Smooth muscle cell of the coronary artery (primary cell): ENCODE measurements at places on chromosomes 2 and 18. TPM values are rescaled to one million over a fixed set of nuclear protein-coding genes. Genes with fewer than 3 reads are reported as not detected.

Gene POTEJ
- total RNA-seq: not detected in 2 replicates

Gene NMUR1
- total RNA-seq: 0.23 TPM in 1 of 2 replicates, not detected in the other

Gene RTP5
- not detected in 2 replicates for total RNA-seq

Gene CIB4
- total RNA-seq: not detected in 2 replicates

Gene ALMS1
- 4.7 and 10.4 TPM in 2 replicates for total RNA-seq

Gene CYP20A1
- total RNA-seq: 20.8 and 26.9 TPM in 2 replicates

Gene CCDC74B
- total RNA-seq: 3.4 and 9.6 TPM in 2 replicates

Gene PDK1
- total RNA-seq: 17.6 and 32.8 TPM in 2 replicates

Gene MLPH
- 0.90 and 37.0 TPM in 2 replicates for total RNA-seq

Gene RRM2
- total RNA-seq: 0.35 and 6.3 TPM in 2 replicates

Gene MRPL53
- 54.0 and 95.4 TPM in 2 replicates for total RNA-seq

Gene SKA1
- 0.94 and 3.5 TPM in 2 replicates for total RNA-seq

Gene ASB1
- 24.6 and 38.3 TPM in 2 replicates for total RNA-seq

Gene PRKAG3
- total RNA-seq: 4.1 TPM in 1 of 2 replicates, not detected in the other

Gene FSHR
- not detected in 2 replicates for total RNA-seq

Gene TRAF3IP1
- 7.9 and 24.2 TPM in 2 replicates for total RNA-seq

Gene CAMKMT
- 4.3 and 5.3 TPM in 2 replicates for total RNA-seq

Gene ANKRD36C
- 24.8 and 25.1 TPM in 2 replicates for total RNA-seq

Gene ALK
- total RNA-seq: under 0.01 TPM in 1 of 2 replicates, not detected in the other

Gene LIPG
- total RNA-seq: 1.4 and 33.1 TPM in 2 replicates

Gene GATA6
- 4.4 and 51.6 TPM in 2 replicates for total RNA-seq

Gene HNMT
- total RNA-seq: 16.8 and 40.2 TPM in 2 replicates

Gene DSEL
- total RNA-seq: 23.8 and 30.7 TPM in 2 replicates
